ENCODE measurements at places on chromosomes 12 and 14. TPM values are rescaled to one million over a fixed set of nuclear protein-coding genes. Genes with fewer than 3 reads are reported as not detected.

DNA sequence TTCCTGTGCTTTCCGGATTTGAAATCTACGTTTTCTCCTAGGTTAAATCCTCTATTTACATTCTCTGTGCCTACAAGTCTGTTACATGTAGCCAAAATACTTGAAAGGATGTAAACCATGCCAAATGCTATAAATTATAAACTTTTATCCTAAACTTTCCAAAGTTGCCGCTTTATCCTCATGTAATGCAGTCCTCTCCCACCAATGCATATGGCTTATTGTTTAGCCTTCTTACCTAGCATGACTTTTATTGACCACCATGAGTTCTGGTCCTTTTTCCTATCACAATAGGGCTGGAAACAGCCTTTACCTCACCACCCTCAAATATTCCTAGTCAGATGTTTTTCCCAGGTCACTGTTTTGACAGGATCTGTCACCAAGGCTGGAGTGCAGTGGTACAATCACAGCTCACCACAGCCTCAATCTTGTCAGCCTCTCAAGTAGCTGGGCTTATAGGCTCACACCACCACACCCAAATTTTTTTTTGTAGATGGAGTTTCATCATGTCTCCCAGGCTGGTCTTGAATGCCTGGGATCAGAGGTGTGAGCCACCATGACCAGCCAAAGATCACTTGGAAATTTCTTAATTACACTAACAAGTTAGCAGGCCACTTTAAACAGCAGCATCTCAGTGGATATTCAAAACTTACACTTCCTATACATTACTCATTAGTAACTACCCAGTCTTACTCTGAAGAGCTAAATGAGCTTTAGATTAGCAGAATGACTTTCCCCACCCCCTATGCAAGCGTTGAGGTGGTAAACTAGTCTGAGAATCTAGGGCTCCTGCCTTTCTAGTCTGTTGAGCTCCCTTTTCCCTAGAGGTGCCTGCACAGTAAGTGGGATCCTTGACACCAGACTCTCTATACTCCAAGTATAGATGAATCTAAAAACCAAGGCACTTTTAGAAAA lies 4.1 kb downstream of the TUBA1B start:
- DNase-seq: no peak

GRCh38 chr14:67397536-67397935 lies 14.4 kb downstream of the PLEK2 start:
- DNase-seq: no peak

DNA sequence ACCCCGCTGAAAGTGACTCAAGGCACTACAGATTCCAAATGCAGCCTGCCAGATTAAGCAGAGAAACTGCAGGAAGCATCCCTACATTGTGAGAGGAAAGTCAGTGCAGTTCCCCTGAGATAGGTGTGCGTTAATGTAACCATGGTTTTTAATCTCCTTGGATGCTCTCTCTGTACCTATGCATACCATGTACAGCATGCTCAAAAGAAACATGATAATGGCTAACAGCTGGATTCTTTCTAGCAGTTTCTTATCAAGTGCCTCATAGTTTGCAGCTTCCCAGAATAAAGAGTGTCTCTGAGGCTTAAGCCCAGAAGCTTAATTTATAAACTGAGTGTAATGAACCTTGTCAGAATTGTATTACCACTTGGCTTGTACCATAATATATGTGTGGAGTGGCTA lies 17.1 kb upstream of the MDM1 start:
- DNase-seq: no peak

GRCh38 chr14:74018174-74018585 lies 908 bp downstream of the ENTPD5 start:
- DNase-seq: no peak

DNA sequence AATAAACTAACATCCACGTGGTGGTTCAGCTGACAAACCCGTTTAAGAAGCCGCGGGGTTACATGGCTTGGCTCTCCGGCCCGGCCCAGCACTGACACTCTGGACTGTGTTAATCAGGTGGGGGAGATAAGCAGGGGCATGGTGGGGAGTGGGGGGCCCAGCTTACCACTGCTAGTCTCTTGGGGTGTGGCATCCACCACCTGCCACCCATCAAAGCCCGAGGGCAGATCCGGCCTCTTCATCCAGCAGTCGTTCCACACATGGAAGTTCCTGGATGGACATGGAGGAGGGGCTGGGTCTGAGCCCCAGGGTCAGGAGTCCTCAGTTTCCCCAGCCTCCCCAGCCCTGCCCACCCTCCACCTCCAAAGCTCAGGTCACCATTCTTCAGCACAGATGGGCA lies 4.9 kb downstream of the TGM1 start:
- no peak for DNase-seq

DNA sequence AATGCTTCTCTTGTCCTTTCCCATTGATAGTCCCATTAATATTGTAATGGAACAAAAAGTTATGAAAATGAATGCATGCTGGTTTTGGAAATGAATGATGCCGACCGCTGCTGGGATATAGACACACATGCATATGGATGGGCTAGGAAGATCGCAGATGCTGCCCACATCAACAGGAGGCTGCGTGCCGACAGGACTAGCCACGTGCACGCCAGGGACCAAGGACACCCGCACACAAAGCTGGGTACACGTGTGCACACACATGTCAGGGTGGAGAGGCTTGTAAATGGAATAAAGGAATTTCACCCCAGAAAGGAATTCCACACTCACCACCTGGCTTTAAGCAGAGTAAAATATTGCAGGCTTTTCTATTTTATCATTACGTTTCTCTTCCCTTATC lies 153.8 kb upstream of the VASH1 start:
- no peak for DNase-seq

DNA sequence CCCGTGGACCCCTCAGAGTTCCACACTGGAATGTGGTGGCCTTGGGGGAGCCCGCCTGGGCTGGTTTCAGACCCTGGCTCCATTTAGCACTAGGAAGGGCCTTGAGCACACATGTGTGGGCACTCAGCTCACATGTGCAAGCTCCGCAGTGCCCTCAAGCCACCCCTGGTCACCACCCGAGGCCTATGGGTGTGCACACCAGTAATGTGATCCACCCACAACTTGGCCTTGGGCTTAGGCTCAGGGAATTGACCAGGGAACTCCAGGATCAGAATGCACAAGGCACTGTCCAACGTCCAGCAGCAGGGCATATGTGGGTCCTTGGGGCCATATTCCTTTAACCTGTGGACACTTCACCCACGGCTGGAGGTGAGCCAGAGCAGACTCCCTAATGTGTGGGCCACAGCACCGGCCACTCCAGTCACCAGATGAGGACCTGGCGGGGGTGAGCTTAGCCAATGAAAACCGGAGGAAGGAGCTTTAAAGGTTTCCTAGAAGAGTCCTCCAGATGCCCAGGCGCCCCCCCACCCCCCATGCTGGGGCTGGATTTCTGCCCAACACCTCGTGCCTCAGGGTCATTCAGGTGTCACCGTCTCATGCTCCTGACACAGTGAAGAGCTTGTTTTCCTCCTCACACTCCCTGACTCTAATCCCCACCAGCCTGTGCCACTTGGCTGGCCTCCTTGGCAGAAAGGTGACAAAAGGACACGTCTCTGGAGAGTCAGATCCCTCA lies 209.2 kb downstream of the ZFP36L1 start:
- no peak for DNase-seq

- DNase-seq: no peak
Observed at GRCh38 chr12:127025545-127025944, 1241.4 kb upstream of the TMEM132C start.

GRCh38 chr14:74563233-74563585 lies 48.8 kb downstream of the LTBP2 start:
- no peak for DNase-seq

The EPYC gene
- not detected for total RNA-seq

The TRMT5 gene
- total RNA-seq: 22.6 TPM

Measured in occipital lobe (tissue), 3 donors.